ENCODE measurements at places on chromosomes 4 and X.
A peak's percentile ranks its signal among the peaks of the same experiment; 100 is the strongest.

- no peak for DNase-seq
Observed at GRCh38 chr4:46993075-46994006, at the start of gene GABRA4. Gene GABRA4, minus strand, starts transcription at chr4:46993581. Its CDS starts 157 bp downstream, at chr4:46993424.

DNA sequence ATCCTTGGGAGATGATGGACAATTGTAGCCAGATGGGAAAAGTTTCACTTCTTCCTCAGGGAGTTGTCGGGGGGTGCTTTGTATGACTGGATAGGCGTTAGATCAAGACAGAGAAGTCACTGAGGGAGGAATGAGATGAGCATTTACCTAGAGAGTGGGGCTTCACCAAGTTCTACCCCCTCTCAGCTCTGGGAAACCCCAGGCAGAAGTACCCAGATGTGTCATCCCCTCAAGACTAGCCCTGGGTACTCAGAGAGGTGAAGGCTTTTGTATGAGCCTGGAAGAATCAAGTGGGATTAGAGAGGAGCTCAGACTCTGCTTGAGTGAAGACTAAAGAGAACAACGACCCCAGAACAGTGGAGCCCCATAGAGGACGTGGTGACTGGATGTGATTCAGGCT is 1.9 kb downstream of the MAGEB1 start:
- no peak for DNase-seq

DNA sequence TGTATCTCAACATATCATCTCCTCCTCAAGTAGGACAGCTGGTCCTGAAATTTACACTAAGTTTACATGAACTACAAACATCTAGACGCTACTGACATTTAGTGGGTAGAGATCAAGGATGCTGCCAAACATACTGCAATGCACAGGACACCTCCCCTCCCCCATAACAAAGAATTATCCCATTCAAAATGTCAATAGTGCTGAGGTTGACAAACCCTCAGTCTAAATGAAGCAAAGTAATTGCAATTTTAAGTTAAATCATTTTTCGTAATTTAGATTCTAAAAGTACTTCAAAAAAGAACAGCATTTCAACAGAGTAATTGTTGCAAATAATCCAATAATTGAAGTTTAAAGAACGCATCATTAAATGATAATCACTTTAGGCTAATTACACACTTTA is 1.2 kb downstream of the PRMT9 start:
- DNase-seq = no peak

DNA sequence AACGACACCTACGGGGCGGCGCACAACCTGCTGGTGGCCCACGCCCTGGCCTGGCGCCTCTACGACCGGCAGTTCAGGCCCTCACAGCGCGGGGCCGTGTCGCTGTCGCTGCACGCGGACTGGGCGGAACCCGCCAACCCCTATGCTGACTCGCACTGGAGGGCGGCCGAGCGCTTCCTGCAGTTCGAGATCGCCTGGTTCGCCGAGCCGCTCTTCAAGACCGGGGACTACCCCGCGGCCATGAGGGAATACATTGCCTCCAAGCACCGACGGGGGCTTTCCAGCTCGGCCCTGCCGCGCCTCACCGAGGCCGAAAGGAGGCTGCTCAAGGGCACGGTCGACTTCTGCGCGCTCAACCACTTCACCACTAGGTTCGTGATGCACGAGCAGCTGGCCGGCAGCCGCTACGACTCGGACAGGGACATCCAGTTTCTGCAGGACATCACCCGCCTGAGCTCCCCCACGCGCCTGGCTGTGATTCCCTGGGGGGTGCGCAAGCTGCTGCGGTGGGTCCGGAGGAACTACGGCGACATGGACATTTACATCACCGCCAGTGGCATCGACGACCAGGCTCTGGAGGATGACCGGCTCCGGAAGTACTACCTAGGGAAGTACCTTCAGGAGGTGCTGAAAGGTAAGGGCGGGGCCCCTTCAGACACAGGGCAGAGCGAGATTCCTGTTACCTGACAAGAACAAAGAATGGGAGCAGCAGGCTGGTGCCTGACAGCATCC is 11.7 kb downstream of the RPL9 start:
- DNase-seq = peak; percentile 30

- DNase-seq = no peak
Observed at GRCh38 chrX:43510209-43510608, 145.9 kb upstream of the MAOA start.

DNA sequence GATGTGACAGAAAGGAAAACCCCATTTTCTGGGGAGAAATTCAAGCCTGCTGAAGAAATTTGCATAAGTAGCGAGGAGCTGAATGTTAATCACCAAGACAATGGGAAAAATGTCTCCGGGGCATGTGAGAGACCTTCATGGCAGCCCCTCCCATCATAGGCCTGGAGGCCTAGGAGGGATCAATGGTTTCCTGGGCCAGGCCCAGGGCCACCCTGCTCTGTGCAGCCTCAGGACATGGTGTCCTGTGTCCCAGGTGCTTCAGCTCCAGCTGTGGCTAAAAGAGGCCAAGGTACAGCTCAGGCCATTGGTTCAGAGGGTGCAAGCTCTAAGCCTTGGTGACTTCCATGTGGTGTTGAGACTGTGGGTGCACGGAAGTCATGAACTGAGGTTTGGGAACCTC is 31.2 kb downstream of the ETDB start:
- no peak for DNase-seq

GRCh38 chr4:1987721-1988326 is 20.9 kb downstream of the NELFA start:
- DNase-seq = no peak

DNA sequence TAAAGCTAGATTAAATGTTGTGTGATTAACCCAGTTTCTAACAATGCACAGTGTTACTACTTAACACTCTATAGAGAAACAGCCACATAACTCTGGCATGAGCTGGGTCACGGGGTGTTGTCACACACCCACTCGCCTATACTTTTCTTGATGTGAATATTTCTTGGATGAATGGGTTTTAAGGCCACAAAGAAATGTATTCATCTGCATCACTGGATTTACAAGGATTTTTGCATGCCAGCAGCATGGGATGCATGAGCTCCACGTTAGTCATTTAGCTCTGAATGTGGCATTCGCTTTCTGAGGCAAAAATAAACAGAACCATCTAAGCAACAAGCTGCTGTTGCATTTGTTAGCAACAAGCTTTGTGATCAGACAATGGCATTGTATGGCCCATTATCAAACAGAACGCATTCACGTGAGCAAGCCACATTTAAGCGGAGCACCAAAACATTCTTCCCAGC is 89.7 kb downstream of the LRP2BP start:
- no peak for DNase-seq

DNA sequence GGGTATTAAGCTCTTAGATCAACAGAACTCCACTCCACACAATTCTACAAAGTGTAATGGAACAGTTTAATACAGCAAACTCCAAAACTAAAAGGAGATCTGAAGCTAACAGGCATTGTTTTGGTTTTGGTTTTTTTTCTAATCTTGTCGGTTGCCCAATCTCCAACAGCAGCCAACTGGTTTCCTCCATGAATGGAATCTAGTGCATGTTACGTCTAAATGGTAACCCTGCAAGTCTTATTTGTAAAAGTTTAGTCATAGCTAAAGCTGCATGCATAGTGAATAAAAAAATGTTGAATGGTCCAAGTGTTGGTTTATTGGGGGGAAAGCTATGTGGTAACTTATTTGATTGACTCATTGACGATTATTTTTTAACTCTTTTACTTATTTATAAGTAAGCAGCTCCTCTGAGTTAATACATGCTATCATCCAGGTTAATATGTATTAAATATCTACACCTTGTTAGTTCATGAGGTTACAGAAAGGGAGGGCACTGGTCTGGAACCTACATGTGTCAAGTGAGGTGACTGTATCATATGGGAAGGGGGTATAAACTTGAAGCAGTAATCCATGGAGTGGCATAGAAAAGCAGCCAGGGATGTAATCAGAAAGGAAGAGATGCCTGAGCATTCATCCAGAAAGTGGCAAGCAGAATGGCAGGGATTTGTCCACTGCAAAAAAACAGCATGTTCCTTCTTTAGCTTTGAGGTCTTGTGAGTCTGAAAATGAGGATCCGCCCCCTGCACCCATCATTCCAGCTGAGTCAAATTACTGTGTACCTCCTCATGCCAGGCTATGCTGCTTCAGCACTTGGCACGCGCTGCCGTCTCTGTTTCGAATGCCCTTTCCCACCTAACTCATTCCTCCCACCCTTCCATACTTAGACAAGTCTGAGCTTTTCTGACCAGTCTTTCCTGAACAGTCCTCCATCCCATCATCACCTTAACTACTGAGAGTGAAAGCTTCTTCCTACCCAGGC is 81.7 kb downstream of the PDGFC start:
- DNase-seq = no peak

- DNase-seq = no peak
Observed at GRCh38 chrX:147680251-147680650, 231.5 kb upstream of the FMR1 start.

GRCh38 chrX:36414056-36414455 is 494.5 kb downstream of the CFAP47 start:
- no peak for DNase-seq

GRCh38 chr4:19936476-19936875 is 315.2 kb upstream of the SLIT2 start:
- DNase-seq = no peak

DNA sequence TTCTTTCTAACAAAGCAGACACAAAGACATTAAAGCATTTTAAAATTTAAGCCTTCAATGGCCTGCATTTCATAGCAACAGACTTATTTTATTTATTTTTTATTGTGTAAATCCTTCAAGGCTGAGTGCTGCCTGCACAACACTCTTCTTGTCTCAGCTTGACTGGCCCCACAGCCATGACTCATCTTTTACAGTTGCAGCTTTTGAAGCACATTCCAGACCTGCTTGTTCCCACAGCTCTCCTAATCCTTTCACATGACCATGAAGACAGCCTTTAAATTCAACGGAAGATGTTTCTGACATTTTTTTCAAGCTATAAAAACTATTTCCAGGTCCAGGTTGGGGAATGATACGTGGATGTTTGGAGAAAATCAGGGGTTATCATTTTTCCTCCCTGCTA is 276.9 kb upstream of the TACR3 start:
- no peak for DNase-seq

- no peak for DNase-seq
Observed at GRCh38 chr4:48604527-48604926, 114.5 kb downstream of the ZAR1 start.

DNA sequence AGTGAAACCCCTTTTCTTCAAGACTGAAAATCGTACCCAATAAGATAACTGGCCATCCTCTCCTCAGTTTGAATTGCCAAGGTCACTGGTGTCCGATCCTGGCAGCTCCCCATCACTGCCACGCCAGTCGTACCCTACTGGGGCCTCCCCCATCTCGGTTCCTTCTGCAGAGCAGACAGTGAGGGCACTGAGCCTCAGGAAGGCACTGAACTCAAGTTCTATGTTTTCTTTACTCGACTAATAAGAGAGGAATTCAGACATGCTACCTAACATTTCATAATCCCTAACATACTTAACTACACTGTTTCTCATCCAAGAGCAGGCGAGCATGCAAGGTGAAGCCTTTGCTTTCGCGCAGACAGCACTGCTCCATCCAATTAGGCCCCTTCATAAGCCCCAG is 23.4 kb downstream of the ZFYVE28 start:
- DNase-seq = no peak

- DNase-seq = no peak
Observed at GRCh38 chrX:3699821-3700381, 13.5 kb downstream of the PRKX start.

GRCh38 chr4:68011684-68012083 is 48.4 kb upstream of the TMPRSS11A start:
- DNase-seq = no peak

GRCh38 chr4:157895205-157895604 is 277.6 kb downstream of the GASK1B start:
- no peak for DNase-seq

DNA sequence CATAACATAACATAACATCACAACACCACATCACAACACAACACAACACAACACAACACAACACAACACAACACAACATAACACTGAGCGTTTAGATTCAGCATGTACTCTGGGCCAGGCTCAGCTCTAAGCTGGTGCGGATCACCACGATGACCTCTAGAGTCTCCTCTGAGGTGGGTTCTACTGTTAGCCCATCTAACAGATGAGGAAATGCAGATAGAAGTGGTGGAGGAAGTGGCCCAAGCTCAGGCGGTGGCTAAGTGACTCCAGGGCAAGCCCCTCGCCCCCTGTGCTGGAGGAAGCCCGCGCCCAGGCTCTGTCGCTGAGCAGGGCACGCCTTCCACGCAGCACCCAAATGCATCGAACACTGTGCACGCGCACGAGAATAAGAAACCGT is 45.3 kb upstream of the CDKN2AIP start:
- no peak for DNase-seq

DNA sequence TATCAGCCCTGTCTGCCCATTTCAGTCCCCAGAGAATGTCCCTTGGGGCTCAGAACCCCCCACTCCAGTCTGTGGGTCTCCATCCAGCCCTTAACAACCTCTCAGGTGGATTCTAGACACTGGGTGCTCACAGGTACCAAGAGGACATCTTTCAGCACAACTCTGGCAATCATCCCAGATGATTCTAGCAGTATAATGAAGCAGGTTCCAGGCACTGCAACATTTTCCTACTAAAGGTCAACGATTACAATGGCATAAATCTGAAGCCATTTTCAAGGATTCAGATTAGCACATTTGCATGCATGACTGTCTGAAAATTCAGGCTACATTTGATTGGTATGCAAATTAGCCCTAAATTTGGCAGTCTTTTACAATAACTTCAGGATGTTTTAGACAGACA is 10.0 kb downstream of the SLC2A9 start:
- DNase-seq = no peak
